ENCODE measurements at places on chromosomes 11 and 22.

DNA sequence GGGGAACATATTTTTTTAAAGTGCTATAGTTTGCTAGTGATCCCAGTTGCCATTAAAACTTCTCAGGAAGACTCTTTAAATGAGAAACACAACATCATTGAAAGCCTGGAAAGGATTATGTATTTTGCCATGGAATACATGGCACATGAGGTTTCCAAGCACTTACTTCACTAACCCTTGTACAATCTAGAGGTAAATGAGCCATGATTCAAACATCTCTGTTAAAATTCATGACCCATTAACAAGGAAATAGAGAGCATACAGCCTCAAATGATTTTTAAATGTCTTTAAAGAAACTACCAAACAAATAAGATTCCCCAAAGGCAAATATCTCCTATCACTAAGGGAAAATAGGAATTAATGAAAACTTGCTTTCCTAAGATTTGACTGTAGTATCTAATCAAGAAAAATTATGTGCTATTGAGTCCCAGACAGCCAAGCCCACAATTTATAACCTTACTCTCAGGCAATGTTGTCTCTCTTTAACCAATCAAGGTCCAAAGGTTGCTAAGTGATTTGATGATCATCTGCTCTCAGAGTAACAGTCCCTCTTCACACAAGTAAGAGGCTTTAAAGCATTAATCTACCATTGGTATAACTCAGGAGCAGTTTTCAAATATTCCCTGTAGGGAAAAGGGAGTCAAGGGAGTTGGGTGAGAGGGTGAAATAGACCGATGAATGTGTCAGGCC lies 92.0 kb upstream of the DDI1 start:
- DNase-seq = no peak

GRCh38 chr11:120249279-120250262 lies 9.6 kb downstream of the POU2F3 start:
- no peak for DNase-seq

GRCh38 chr11:83299681-83300080 lies 13.5 kb upstream of the CCDC90B start:
- DNase-seq = no peak

GRCh38 chr11:88105951-88106350 lies 69.3 kb downstream of the RAB38 start:
- DNase-seq = no peak

- DNase-seq = no peak
These were observed 28.9 kb downstream of the AP2A2 start for GRCh38 chr11:954392-955153.

- peak; percentile 52 for DNase-seq
These were observed 6.7 kb upstream of the BRSK2 start for GRCh38 chr11:1382831-1383607.

DNA sequence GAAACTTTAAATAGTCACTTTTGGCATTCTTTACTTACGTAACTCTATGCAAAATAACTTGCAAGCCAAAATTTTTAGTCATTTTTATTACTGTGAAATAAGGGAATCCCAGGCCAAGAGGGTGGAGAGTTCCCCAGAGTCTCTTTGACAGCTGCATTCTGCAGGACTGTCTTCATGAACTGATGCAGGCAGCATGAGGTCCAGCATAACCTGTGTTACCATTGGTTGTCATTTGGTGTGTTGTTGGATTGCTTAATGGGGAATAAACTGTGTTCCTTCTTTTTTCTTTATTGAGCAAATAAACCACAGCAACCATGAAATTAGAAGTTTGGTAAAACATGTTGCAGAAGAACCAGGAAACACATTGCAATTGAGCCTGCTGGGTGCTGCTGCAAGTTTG lies 24.6 kb downstream of the MMP27 start:
- no peak for DNase-seq

DNA sequence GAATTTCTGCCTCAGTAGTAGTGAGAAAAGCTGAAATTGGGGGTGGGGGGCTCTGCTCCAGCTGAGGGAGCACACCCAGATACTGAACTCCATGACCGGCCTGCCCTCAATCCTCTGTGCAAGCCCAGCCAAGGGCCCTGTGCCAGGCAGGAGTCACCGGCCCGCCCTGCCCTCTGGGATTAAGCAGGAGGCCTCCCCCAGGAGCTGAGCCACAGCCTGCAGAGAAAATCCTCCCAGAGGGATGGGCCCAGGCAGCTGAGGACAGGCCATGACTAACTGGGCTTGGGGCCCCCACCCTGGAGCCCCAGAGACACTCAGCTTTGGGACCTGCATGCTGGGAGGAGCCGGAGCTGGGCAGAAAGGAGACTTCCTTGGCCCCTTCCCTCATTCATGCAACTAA lies 48.8 kb downstream of the MN1 start:
- DNase-seq = no peak

DNA sequence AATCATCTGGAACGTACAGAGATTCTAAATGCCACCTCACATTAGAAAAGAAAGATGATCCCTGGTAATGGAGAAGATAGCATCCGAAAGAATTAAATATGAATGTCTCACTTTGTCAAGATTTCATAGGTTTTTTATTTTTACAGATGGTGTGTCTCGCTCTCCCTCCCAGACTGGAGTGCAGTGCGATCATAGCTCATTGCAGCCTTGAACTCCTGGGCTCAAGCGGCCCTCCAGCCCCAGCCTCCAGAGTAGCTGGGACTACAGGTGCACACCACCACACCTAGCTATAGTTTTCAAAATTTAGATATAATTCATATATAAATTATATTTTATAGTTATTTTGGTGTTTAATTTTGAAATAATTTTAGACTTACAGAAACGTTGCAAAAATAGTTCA lies 16.7 kb upstream of the SMTN start:
- DNase-seq = no peak

DNA sequence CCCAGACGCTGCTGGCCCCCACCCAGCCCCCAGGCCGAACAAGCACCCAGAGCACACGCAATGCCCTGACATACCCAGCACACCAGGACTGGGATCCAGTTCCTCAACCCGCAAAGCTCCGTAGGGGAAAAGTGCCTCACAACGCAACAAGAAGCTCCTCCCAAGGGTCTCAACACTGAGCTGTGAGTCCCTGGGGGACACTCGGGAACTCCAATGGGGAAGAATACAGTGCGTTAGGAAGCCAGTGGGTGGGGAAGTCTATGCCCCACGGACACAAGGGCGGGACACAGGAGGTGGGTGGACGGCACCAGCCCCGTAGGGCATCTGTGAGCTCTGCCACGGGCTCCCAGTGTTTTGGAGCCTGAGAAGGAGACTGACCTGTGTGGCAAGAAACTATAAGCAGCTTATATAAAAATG lies 1.6 kb downstream of the DEAF1 start:
- no peak for DNase-seq

DNA sequence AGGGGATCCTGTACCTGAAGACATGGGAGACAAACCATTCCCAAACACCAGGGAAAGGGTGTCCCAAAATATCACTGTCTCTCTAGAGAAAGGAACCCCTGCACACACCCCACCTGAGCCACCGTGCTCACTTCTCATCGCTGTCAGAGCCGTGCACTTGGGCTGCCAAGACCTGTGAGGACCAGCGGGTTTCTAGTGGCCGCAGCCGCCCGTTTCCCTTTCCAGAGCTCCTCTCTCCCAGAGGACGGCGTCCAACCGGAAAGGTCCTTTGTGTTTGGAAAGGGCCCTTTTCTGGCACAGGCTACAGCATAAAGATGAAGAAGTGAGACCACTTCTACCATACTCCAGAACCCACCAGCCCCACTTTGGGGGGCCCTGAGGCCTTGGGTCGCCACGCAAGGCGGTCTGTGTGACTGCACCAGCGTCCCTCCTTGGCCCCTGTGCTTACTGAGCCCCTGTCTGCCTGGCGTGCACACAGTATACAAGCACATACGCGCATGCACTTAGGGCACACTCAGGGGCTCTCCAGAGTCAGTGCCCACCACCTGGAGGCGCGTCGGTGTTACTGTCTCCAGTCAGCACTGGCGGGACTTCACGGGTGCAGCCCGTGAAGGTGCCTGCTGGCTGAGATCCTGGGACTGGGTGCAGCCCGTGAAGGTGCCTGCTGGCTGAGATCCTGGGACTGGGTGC lies 381.8 kb downstream of the TBC1D22A start:
- no peak for DNase-seq

- no peak for DNase-seq
These were observed 28.0 kb upstream of the ZBED5 start for GRCh38 chr11:10885703-10886363.

DNA sequence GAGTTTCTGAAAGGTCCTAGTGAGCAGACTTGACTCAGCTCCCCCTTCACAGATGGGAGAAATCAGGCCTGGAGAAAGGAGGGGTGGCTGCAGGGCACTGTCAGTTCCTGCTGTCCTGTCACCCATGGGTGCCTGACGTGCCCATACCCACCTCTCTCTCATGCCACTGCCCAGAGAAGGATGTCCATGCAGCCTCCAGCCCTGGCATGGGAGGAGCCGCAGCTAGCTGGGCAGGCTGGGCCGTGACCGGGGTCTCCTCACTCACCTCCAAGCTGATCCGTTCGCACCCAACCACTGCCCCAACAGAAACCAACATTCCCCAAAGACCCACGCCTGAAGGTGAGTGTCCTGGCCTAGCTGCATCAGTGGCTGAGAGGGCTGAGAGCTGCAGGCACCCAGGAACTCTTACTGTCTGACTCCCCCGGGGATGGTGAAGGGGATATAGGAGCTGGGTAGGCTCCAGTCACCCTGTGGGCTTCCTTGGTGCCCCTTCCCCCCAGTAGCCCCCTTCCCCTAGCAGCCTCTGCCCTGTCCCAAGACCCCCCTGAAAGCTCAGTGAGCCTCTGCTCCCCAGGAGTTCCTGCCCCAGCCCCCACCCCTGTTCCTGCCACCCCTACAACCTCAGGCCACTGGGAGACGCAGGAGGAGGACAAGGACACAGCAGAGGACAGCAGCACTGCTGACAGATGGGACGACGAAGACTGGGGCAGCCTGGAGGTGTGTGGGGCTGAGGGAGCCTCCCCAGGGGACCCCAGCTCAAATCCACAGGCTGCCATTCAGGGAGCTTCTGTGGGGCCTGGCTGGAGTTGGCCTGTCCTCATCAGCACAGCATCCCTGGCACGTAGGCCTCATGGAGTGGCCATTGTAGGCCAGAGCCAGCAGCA lies 11.8 kb downstream of the SCYL1 start:
- no peak for DNase-seq

DNA sequence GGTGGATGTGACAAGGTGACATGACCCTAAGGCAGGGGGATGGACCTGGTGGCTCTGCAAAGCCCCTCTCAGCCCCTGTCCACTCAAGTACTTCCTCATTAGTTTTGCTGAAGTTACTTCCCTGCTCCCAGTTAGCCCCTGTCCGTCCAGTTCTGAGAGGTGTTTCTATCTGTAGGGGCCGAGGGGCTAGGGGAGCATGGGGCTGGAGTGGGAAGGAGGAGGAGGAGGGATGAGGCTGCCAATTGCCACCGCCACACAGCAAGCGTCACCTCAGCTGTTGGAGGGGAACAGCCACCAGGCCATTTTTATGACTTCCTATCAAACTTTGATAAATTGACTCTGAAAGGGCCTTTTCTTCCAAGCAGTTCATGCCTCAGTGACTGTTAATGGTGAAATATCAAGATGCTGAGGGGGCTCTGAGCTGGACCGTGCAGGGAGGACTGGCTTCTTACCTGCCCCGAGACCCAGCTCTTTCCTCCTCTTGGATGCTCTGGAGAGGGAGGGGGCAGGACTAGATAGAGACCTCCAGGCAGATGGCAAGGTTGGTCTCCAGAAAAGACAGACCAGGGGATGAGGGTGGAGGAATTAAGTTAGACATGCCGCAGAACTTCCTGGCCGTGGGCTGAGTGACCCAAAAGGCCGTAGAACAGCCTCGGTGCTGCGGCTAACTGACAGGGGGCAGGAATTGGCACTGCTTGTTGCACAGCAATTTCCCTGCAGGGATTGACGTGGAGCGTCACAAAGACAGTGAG lies 137.0 kb downstream of the ST3GAL4 start:
- no peak for DNase-seq

- no peak for DNase-seq
These were observed 761 bp upstream of the TMEM25 start for GRCh38 chr11:118530180-118530682.

DNA sequence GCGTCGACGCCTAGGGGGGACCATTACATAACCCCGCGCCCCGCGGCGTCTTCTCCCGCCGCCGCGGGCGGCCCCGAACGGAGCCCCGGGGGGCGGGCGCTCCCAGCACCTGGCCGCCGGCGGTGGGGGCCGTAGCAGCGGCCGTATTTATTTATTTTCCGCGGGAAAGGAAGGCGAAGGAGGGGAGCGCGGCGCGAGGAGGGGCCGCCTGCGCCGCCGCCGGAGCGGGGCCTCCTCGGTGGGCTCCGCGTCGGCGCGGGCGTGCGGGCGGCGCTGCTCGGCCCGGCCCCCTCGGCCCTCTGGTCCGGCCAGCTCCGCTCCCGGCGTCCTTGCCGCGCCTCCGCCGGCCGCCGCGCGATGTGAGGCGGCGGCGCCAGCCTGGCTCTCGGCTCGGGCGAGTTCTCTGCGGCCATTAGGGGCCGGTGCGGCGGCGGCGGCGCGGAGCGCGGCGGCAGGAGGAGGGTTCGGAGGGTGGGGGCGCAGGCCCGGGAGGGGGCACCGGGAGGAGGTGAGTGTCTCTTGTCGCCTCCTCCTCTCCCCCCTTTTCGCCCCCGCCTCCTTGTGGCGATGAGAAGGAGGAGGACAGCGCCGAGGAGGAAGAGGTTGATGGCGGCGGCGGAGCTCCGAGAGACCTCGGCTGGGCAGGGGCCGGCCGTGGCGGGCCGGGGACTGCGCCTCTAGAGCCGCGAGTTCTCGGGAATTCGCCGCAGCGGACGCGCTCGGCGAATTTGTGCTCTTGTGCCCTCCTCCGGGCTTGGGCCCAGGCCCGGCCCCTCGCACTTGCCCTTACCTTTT lies at the start of gene EP300:
TSS of gene EP300 (plus strand) at position 570 of the 795 bp plus-strand sequence. CDS start 413 bp downstream, outside the sequence.
- peak; percentile 55 for DNase-seq

DNA sequence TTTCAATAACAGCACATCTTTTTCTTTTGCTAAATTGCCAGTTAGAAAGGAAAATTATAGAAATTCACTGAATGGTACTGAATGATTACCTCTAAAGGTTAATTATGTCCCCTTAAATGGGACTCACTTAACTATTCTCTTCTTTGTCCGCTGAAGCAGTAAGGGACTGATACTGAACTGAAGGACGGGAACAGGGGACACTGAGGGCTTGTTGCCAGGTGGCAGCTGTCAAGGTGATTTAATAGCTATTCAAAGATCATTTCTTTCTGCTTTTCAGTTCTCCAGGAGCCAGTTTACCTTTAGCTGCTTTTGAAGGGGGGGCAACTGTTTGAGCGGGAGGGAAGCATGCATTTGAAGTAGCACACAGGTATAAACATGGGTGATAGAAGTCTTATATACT lies 325.4 kb upstream of the CCDC90B start:
- DNase-seq = no peak

DNA sequence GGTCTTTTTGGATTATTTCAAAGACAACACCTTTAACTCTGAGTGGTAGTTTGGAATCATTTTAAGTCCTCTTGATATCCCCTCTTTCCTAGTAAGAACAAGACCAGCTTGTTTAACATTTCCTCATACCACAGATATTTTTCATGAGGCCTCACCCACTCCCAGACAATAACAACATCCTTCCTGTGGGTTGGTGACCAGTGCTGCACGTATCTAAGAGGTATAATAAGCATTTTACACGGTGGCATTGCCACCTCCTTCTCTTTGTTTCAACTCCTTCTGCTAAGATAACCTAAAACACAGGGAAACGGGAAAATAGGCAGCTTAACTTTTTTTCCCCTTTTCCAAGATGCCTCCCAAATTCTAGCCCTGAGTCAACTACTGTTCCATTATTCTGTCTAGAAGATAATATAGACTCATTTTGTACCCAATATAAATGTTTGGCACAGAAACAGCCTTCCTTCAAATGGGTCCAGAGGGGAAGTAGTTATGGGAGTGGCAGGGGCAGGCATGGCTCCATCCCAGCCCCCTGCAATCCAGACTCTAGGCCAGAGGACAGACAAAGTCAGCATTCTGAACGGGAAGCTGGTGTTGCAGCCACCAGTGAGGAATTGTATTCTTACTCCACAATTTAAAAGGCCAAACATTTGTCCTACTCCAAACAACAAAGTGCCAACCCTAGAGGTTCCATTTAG lies 28.5 kb downstream of the MAML2 start:
- DNase-seq = no peak
